ENCODE measurements at places on chromosomes 16 and 17.
A peak's percentile ranks its signal among the peaks of the same experiment; 100 is the strongest.

DNA sequence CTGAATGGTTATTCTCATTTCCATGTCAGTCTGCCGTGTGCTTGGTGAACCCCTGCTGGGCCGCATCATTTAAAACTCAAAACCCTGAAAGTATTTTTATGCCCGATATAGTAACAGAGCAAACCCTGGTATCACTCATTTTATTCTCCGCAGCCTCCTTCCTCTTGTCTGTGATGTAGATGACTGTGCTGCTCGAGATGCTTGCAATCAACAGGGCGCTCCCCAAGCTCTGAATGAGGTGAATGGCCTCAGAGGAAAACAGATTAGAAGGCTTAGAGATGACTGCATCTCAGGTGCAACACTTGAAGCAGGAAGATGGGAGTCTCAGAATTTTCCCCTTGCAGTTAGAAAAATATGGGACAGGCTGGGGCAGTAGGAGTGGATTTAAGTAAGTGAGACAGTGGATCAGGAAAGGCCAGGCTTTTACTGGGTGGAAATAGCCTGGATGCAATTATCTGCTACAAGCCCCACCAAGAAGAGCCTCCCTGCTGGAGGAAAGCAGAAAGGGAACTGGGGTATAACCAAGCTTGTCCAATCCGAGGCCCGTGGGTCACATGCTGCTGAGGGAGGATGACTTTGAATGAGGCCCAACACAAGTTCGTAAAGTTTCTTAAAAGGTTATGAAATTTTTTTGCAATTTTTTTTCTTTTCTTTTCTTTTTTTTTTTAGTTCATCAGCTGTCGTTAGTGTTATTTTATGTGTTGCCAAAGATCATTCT, 166.9 kb downstream of the CDH13 start:
- DNase-seq = no peak

GRCh38 chr16:2692948-2693651, 10.8 kb downstream of the KCTD5 start:
- no peak for DNase-seq

DNA sequence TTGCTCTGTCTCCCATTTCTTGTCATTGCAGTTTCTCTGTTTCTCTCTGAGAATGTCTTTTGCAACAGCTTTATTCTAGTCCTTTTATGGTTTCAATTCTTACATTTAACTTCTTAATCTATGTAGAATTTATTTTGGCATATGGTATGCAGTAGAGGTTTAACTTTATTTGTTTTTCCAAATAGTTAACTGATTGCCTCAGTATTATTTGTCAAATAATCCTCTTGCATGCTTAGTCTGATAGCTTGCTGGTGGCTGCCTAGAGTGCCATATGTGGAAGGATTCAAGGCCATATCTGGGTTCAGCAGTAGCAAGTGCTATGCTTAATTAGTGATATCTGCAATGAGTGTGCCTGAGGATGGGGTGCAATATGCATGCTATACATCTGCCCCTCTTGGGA, 6.9 kb downstream of the SNTB2 start:
- peak; percentile 58 for DNase-seq

GRCh38 chr17:36945959-36946725, 2.6 kb upstream of the AATF start:
- no peak for DNase-seq

DNA sequence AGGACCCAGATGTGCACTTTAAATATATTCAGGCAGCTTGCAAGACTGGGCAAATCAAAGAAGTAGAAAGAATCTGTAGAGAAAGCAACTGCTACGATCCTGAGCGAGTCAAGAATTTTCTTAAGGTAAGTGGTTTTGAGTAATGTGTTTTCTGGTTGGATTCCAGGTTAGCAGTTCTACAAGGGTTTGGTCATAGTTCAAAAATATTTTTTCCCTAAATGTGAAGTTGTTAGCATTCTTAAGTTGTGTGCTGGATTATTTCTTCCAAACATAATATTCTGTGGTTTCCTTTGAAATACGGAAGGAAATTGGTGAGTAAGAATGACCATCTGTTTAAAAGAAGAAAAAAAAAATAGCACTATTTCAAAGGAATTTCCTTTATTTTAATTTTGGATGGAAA, 38.4 kb downstream of the PTRH2 start:
- DNase-seq = peak; percentile 89

DNA sequence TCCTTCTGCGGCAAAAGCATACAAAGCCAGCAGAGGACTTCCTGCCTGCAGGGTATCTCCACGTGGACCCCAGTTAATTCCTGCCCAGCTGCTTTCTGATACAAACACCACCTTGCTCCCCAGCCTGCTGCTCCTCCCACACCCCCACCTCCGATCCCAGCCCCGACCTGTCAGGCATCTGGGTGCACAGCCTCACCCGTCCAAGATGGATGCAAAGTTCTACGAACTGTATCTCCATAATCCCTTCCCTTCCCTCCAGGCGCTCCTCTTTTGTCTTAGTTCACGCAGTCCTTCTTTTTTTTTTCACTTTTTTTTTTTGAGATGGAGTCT, 15.6 kb upstream of the FOXJ1 start:
- no peak for DNase-seq

- DNase-seq = no peak
Observed at GRCh38 chr16:29920288-29921033, 5.6 kb downstream of the KCTD13 start.

DNA sequence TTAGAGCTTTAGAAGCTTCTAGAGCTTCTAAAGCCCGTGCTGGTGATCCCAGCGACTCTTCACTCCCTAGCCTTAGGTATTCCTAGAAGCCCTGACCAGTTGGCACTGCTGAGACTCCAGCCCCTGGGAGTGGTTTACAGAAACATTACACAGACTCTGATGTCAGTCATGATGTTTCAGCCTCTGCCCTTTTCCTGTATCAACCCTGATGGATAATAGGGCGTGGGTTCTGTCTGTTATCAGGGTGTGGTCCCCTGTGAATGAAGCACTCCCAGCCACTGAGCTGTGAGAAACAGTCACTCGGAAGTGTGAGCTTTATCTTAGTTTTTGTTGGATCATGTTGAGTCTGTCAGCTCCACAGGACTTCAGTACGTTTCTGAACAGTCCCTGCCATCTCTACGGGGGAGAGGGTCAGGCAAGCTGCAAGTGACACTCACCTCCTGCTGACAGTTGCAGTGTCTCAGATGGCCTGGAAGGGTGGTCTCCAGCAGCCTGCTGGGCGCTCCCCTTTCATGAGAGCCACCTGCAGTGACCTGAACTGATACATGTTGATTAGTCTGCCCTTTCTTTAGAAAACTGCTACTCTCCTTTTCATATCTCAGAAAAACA, 12.8 kb downstream of the GOSR2 start:
- DNase-seq = no peak

GRCh38 chr17:66165537-66166123, 26.3 kb downstream of the CEP112 start:
- peak; percentile 49 for DNase-seq

DNA sequence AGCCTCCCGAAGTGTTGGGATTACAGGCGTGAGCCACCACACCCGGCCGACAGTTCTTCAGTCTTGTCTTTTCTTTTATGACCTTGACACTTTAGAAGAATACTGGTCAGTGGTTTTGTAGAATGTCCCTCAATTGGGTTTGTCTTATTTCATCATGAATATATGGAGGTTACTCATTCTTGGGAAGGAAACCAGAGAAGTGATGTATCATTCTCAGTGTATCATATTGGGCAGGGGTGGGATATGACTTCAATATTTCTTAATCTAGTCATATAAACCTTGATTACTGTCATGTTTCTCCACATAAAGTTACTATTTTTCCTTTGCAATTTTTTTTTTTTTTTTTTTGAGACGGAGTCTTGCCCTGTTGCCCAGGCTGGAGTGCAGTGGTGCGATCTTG, 36.9 kb downstream of the SNTB2 start:
- DNase-seq = peak; percentile 57

DNA sequence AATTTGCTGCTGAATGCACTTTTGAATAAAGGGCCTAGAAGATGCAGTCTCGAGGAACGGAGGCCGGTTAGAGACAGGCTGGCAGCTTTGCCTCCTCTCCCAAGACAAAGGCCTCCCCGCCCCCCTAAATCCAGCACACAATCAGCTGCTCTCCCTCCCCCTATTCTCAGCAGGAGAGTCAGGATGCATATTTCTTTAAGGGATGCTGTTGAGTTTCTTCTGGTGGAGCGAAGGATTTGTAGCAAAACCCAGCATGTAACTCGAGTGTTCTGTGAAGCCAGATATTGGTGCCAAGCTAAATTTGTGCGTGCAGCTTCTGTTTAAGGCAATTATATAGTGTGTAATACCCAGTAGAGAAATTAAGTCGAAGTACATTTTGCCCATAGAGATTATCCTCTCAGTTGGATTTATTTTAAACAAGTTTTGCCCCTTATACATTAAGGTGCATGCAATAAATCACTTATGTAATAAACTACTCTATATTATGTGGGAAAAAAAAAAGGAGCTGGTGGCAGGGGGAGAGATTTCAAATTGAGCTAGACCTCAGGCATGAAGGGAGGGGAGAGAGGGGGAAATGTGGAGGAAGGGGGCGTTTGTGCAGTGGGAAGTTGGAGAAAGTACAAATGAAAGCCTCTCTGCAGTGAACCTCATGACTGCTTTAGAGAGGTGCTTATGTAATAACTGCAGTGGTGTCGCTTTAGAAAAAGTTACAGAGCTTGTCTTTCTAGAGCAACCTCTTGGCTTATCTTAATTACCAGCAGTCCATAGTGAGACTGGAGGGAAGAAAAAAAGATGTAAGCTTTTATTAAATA, 599.2 kb downstream of the MAF start:
- DNase-seq = no peak

DNA sequence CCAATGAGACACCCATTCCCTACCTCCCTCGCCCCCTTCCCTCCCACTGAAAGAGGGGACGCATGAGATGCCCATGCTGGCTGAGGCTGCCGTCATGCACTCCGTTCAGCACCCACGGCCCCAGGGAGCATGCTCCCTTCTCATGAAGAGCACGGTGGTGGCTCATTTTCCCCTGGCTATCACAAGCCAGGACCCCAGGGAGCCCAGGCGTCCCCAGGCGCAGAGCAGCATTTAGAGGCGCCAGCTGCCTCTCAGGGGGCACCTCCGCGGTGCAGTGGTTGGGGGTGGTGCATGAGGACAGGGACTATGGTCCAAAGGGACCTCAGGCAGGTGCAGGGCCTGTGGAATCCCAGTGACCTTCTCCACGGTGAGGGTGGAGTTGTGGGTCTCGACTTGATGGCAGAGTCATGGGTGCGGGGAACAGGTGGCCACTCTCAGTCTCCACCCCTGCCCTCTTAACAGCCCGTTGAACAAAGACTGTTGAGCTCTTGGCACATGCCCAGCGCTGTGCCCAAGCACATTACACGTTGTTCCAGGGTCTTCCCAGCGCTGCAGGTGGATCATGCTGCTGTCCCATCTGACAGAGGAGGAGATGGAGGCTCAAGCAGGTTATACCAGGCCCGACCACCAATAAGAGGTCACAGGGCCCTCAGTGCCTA, 13.6 kb downstream of the KIF19 start:
- DNase-seq = no peak

DNA sequence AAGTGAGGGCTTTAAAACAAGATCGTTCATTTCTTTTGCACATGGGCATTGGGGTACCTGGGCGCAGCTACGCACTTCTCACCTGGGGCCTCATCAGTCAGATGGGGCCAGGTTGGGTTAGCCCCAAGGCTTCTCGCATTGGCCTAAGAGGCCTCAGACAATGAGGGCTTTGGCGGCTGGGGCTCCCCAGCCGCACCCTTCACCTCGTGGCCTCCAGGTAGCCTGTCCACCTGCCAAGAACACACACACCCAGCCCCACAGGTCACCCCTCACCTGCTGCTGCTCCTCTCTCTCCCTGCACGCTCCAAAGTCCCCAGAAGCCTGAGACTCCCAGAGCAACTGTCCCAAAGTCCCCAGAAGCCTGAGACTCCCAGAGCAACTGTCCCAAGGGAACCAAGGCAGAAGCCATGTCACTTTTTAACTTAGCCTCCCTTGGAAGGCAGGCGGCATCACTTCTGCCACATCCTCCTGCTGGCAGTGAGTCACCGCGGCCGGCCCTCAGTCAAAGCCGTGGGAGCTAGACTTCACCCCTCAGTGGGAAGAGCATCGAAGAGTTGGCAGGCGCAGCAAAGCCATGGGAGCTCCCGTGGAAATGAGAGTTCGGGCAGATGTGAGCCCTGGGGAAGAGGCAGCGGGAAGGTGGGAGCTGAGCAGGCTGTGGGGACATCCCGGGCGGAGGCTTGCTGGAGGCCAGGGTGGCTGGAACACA, 78.9 kb upstream of the PLCG2 start:
- DNase-seq = no peak

DNA sequence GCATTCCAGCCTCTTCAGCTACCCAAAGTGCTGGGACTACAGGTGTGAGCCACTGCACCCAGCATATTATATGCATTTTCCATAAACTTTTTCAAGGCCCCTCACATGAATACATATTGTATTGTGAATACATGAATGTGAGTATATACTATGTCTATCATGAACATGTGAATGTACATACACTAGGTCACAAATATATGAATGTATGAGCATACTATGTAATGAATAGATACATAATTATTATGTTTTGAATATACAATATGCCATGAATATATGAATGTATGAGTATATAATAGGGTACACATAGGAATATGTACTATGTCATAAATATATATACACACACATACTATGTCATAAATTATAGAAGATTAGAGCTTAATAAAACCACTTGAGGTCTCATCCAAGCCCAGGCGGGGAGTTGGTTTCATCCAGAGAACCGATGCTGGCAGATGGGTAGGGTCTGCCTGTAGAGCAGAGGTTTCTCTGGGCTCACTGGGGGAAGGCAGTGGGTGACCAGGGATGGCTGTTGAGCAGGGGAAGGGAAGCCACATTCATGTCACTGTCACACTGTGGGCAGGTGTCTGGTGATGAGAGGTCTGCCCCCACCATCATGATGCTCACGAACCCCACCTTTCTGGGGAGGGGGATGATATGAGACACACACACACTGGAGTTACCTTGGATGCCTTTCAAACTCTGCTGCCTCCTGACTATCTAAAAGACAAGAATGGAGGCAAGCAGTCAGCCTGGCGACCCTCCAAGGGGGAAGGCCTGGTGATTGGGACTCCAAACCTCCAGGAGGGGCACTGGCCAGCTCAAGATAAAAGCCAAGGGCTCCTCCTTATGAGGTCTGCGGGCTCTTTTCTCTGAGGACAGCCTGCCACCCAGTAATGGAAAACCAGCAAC, 7.3 kb downstream of the C16orf95 start:
- DNase-seq = no peak

DNA sequence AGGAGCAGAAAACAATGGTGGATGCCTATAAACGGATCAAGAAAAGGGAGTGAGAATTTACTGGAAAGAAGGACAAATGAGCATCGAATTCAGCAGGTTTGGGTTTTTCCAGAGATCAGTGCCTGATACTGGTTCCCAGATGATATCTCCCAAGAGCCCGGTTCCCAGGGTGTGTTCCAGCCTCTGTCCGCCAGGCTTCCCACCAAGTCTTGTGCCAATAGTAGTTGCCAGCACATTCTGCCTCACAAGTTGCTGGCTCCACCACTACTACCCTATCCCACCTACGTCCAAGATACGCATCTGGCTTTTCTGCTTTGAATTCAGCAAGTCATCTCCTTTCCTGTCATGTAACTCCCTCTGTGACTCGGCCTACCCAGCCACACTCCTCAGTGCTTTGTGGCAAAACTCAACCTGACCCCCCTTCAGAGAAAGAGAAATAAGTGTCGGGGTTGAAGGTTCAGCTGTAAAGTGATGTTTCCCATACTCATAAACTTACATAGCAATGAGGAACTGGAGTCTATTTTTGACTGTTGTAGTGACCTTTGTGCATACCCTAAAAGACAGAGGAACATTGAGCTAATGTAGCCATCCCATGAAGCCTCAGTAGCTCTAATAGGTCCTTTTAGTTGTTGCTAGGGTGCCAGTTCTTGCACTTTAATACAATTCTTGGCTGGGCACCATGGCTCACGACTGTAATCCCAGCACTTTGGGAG, 277.0 kb downstream of the IRX3 start:
- DNase-seq = no peak

GRCh38 chr16:50801036-50801435, 59.1 kb downstream of the CYLD start:
- DNase-seq = no peak
